ENCODE measurements at places on chromosomes 2 and 18. TPM values are rescaled to one million over a fixed set of nuclear protein-coding genes. Genes with fewer than 3 reads are reported as not detected.

DNA sequence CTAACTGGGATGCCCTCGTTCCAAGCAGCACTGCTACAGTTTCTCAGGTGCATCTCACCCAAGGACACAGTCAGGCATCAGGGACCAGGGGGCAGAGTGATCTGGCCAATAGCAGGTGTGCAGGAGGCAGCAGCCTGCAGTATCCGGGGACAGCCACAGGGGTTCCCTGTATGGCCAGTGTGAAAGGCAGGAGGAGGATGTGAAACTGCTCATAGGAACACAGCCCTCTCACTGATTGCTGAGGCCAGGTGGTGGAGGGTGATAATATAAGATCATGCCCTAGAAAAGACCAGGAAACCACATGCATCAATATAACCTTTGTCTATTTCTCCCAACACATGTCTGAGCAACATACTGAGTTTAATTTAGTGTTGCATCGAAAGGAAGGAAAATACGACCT is 112.7 kb upstream of the TACR1 start:
- no peak for DNase-seq

GRCh38 chr2:216887138-216887537 is 27.3 kb upstream of the TNP1 start:
- no peak for DNase-seq

GRCh38 chr2:54469484-54470053 is 13.4 kb downstream of the SPTBN1 start:
- no peak for DNase-seq

GRCh38 chr2:216713691-216714336 is 18.5 kb upstream of the IGFBP5 start:
- no peak for DNase-seq

DNA sequence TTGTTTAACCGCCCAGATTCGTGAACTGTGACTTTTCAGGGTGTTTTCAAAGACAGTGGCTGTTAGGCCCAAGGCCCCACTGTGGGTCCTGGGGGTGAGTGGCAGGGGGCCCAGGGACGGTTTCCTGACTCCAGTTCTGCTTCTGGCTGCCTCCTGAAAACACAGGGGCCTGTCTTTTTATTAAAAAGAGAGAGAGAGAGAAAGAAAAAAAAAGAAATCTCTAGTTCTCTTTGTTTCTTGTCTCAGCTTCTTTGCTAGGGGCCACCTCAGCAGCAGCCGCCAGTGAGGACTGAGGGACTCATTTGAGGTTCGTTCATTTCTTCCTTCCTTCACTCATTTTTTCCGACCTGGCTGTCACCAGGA is 15.4 kb upstream of the E2F6 start:
- no peak for DNase-seq

- DNase-seq, result no peak
These were observed 187.0 kb downstream of the HAUS1 start for GRCh38 chr18:46291149-46291548.

DNA sequence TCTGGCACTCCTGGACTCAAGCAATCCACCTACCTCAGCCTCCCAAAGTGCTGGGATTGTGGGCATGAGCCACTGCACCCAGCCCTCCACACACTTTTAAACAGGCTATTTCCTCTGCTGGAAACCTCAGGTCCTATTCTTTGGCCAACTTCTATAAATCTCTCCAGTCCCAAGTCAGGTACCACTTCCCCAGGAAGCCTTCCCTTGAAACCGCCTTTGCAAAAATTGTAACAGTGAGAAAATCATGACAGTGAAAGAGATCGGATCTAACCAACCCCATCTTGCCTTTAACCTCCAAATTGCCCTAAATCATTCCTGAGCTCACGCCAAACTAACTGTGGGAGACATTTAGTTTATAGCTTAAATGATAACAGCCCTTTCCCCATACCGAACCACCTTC is 67.3 kb upstream of the CABLES1 start:
- DNase-seq, result no peak

The ANKRD30B gene
- 0.08 TPM for polyA plus RNA-seq

The PSMD14 gene
- polyA plus RNA-seq, result 43.6 TPM

The CTNNA2 gene
- polyA plus RNA-seq, result 6.0 TPM

Data from renal cortex interstitium (tissue), 15 donors.